ENCODE measurements at places on chromosomes 16 and 17.

GRCh38 chr16:49615576-49615975 is 240.3 kb downstream of the ZNF423 start:
- DNase-seq = no peak

DNA sequence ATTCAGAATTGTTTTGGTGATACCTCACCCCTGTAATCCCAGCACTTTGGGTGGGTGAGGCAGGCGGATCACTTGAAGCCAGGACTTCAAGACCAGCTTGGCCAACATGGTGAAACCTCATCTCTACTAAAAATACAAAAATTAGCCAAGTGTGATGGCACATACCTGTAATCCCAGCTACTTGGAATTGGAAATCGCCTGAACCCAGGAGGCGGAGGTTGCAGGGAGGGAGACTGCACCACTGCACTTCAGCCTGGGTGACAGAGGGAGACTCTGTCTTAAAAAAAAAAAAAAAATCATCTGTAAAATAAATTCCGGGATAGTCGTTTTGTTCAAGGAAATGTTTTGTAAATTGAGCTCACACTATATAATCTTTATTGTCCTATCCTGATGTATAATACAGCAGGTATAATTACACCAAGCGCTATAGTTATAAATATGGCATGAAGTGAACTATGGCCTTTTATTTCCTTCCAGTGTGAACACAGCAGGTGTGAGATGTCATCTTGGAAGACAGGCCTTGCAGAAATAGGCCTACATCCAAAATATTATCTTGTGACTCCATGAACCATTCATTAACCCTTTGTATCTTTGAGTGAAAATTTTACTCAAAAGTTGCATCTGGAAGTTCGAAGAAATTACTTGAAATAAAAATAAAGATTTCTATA is 25.4 kb downstream of the PLA2G10 start:
- no peak for DNase-seq

DNA sequence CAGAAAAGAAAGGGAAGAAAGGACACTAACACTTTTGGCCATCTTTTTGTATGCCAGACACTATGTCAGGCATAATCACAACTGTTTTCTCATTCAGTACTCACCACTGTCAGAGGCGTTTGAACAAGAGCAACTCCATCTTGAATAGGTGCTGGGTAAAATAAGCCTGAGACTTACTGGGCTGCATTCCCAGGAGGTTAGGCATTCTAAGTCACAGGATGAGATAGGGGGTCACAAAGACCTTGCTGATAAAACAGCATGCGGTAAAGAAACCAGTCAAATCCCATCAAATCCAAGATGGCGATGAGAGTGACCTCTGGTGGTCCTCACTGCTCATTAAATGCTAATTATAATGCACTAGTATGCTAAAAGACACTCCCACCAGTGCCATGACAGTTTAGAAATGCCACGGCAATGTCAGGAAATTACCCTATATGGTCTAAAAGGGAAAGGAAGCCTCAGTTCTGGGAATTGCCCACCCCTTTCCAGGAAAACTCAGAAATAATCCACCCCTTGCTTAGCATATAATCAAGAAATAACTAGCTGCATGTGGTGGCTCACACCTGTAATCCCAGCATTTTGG is 14.9 kb upstream of the LYRM9 start:
- no peak for DNase-seq

DNA sequence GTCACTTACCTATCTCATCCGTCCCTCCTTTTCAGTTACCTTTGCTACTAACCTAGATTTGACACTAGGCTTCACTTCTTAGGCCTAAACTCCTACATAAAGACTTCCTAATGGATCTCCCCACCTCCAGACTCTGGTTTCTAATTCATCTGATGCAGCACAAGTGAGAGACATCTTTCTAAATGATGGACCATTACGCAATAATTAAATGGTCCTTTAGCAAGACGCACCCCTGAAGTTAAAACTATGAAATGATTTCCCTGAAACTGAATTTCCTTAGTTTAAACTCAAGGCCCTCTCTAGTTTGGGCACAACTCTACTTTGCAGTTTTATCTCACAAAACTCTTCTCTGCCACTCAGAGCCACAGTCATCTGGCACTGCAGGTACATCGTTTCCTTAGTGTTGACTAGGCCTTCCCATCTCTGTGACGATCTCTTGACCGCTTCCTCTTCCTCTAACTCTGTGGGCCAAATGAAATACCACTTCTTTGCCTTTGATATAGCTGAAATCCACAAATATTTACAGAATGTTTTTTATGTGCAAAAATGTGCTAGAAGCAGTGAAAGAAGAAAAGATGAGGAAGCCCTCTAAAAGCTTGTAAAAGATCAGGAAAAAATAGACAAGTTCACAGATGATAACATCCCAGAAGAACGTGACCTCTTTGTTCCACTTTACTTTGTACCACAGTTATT is 3.3 kb downstream of the SYNRG start:
- DNase-seq = no peak

GRCh38 chr17:49866882-49867413 is 19.1 kb upstream of the TAC4 start:
- no peak for DNase-seq

DNA sequence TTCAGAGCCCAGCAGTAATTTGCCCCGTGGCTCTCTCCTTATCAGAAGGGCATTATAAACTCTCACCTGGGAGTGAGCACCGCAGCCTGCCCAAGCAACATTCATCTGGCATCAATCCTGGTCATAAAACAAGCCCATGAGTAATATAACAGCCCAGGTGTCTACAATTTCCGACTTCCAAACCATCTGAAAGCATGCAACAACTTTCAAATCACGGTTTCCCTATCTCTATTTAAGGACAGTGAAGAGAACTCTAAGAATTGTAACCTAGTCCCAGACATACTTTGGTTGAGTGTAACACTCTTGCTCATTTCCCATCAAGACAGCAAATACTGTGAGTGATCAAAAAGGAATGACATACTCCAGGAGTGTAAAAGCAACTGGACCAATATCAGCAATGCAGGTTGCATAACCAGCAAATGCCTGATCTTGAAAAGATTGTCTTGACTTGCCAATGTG is 487.4 kb upstream of the SOX9 start:
- no peak for DNase-seq

- DNase-seq = no peak
Measured at GRCh38 chr17:72602517-72603419, 481.9 kb downstream of the SOX9 start.
